ENCODE measurements at places on chromosomes 5 and 9. TPM values are rescaled to one million over a fixed set of nuclear protein-coding genes. Genes with fewer than 3 reads are reported as not detected.

Gene MARCOL
- polyA plus RNA-seq: not detected

GRCh38 chr5:132134384-132134783 lies 60.8 kb downstream of the CSF2 start:
- H3K4me3 ChIP-seq: no peak overlapping the region
- H3K27me3 ChIP-seq: peaks cover 7% of the 10 kb centered on the region
- DNase-seq: no peak
- peaks cover 4% of the 10 kb centered on the region for H3K36me3 ChIP-seq
- no peak overlapping the region for H3K27ac ChIP-seq
- no peaks in the 10 kb centered on the region for H3K4me1 ChIP-seq

- no peak overlapping the region for H3K27ac ChIP-seq
- H3K4me1 ChIP-seq: no peaks in the 10 kb centered on the region
- DNase-seq: no peak
- no peak overlapping the region for H3K4me3 ChIP-seq
- H3K27me3 ChIP-seq: peaks cover 5% of the 10 kb centered on the region
Measured at GRCh38 chr9:134538856-134539566, 102.6 kb upstream of the COL5A1 start.

- H3K27ac ChIP-seq: no peak overlapping the region
- H3K27me3 ChIP-seq: no peaks in the 10 kb centered on the region
- no peak overlapping the region for H3K4me3 ChIP-seq
- DNase-seq: no peak
- H3K36me3 ChIP-seq: no peaks in the 10 kb centered on the region
Measured at GRCh38 chr9:110095776-110096175, 112.2 kb downstream of the C9orf152 start.

GRCh38 chr5:179257176-179257682 lies 88.0 kb downstream of the ADAMTS2 start:
- DNase-seq: peak; percentile 3
- no peak overlapping the region for H3K4me3 ChIP-seq
- H3K27ac ChIP-seq: no peak overlapping the region
- H3K27me3 ChIP-seq: peaks cover 5% of the 10 kb centered on the region
- H3K36me3 ChIP-seq: no peaks in the 10 kb centered on the region

DNA sequence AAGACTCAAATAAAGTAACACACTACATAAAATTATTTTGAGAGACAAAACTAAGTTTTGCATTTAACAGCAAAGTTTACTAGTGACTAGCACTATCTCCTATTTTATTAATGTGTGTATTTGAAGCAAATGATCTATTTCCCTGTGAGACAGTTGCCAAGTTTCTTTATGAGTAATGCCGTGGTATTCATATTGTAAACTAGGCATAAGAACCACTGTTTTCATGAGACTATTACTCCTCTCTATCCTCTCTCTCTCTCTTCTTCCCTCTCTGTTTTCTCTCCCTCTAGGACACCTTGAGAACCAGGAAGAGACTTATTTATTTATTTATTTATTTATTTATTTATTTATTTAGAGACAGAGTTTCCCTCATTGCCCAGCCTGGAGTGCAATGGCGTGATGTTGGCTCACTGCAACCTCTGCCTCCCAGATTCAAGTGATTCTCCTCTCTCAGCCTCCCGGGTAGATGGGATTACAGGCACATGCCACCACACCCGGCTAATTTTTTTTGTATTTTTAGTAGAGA lies 61.1 kb downstream of the MLANA start:
- no peak overlapping the region for H3K27ac ChIP-seq
- DNase-seq: no peak
